ENCODE measurements at places on chromosomes 16 and 17. TPM values are rescaled to one million over a fixed set of nuclear protein-coding genes. Genes with fewer than 3 reads are reported as not detected.

Gene SDR42E1
- 0.08 TPM for total RNA-seq

Gene ANKS3
- 22.0 TPM for total RNA-seq

Gene ADAD2
- not detected for total RNA-seq

Gene PYDC1
- not detected for total RNA-seq

Gene SKAP1
- not detected for total RNA-seq

Gene FBXW10
- total RNA-seq: not detected

Gene CMTM2
- total RNA-seq: not detected

Gene ARL5C
- total RNA-seq: 2.1 TPM

Gene PDILT
- not detected for total RNA-seq

Gene KRTAP1-1
- not detected for total RNA-seq

Gene MYH8
- not detected for total RNA-seq

Gene GDPD3
- total RNA-seq: 1.5 TPM

Gene PRDM7
- not detected for total RNA-seq

Gene VWA3A
- total RNA-seq: 0.18 TPM

Gene MT1E
- 103 TPM for total RNA-seq

Gene ZNF18
- 8.6 TPM for total RNA-seq

Gene NPLOC4
- total RNA-seq: 60.3 TPM

Gene TBX21
- total RNA-seq: not detected

Gene OR3A2
- total RNA-seq: not detected

Gene SDK2
- total RNA-seq: not detected

Gene KIFC3
- total RNA-seq: 32.8 TPM

Gene PDE6G
- total RNA-seq: 0.63 TPM

Gene CLEC3A
- not detected for total RNA-seq

Gene SLC25A19
- total RNA-seq: 8.7 TPM

Gene MILR1
- total RNA-seq: 52.5 TPM

Gene CES5A
- total RNA-seq: not detected

Gene TAT
- total RNA-seq: not detected

Gene PTGES3L
- 0.65 TPM for total RNA-seq

Gene SLFN14
- not detected for total RNA-seq

Gene NRN1L
- not detected for total RNA-seq

Gene SCIMP
- not detected for total RNA-seq

Gene AIPL1
- total RNA-seq: not detected

Gene IKZF3
- not detected for total RNA-seq

Gene FBXO39
- 0.57 TPM for total RNA-seq

Gene MAPT
- total RNA-seq: 1.9 TPM

Gene APOBR
- total RNA-seq: not detected

Gene ZFP90
- 23.9 TPM for total RNA-seq

Gene MPP2
- total RNA-seq: 3.2 TPM

Gene TNFAIP1
- 23.7 TPM for total RNA-seq

Gene NFATC2IP
- 22.1 TPM for total RNA-seq
